Fibroblast of skin of right quadriceps (primary cell): ENCODE measurements at places on chromosomes 11 and 22.

DNA sequence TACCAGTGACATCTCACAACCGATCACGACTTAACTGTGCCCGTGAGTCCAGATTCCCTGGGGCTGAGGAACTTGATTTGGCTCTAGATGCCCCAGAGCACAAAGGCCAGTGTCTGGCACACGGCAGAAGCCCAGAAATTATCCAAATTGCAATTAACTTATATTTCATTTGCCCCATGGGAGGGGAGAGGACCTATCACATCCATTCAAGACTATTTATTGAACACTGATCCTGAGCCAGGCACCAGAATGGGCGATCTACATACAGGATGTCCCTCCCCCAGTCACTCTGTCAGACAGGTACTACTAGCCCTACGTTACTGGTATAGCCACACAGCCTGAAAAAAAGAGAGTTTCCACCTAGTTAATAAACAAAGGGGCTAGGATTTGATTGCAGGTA lies 5.1 kb downstream of the DNAL4 start:
- DNase-seq, result no peak

DNA sequence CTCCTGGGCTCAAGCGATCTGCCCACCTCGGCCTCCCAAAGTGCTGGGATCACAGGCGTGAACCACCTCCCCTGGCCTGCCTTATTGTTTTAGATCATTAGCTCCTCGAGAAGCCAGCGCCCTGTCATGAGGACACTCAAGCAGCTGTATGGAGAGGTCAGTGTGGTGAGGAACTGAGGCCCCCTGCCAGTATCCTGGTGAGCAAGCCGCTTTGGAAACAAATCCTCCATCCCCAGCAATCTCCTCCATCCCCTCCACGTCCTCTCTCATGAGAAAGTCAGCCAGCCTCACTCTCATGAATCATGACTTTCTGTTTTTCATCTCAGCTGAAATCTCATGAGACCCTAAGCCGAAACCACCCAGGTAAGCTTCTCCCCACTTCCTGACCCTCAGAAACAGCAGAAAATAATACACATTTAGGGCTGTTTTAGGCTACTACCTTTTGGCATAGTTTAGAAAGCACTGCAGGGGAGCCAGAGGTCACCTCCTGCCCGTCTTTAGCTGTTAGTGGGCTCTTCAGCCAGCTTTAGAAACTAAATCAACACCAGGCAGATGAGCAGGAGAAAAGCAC lies 56.0 kb downstream of the CTTN start:
- DNase-seq, result no peak

- no peak for DNase-seq
Measured at GRCh38 chr11:75276686-75277085, 36.1 kb downstream of the TPBGL start.

DNA sequence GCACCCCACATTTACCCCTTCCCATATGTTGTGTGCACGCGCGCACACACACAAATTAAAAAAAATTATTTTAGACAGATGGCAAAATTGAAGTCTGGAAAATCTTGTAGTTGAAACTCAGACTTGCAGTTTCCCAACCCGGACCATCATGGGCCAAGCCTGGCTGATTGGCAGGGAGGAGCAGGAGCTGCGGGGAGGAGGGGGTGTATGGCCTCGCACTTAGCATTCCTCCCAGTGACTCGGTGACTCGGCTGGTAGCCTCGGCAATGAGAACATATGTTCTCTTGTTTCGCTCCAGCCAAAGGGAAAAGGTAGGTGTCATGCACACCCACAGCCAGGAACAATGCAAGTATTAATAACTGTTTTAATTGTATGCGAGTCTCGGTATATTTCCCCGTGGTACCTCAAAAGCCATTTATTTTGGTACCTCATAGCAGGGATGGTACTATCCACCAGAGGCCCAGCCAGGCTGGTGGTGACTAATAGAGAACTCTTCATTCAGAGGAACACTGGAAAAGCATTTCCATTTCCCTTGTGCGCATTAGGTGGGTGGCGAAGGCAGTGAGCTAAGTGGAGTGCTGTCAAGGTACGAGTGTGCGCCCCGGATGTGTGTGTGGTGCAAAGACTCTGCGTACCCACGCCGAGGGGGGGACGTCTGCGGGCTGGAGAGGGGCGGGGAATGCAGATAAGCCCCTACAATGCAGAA lies 92.5 kb downstream of the DSCAML1 start:
- DNase-seq, result no peak

- peak; percentile 20 for DNase-seq
Measured at GRCh38 chr11:119783466-119784400, 54.7 kb upstream of the NECTIN1 start.

- no peak for DNase-seq
Measured at GRCh38 chr11:85869781-85870180, 14.6 kb downstream of the CCDC83 start.

- DNase-seq, result no peak
Measured at GRCh38 chr11:130830566-130830965, 85.7 kb downstream of the SNX19 start.

- peak; percentile 58 for DNase-seq
Measured at GRCh38 chr11:42315267-42315666, 855.8 kb upstream of the LRRC4C start.

GRCh38 chr11:116224154-116224888 lies 548.5 kb downstream of the BUD13 start:
- peak; percentile 22 for DNase-seq

DNA sequence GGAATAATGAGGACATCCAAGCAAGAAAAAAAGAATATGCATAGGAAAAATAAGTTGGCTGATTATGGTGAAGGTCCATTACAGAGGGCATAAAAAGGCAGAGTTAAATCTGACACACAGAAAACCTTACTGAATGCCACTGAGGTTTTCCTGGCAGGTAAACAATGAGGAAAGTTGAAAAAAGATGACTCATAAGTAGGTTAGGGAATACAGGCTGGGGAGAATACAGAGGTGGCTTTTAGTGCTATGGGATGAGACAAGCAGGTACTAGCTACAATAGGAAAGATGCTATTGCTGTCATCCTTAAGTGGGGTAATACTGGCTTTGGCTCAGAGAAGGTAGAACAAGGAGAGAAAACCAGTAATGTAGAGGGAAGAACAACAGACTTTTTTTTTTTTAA lies 44.7 kb downstream of the CSTF3 start:
- no peak for DNase-seq

- no peak for DNase-seq
Measured at GRCh38 chr11:117668321-117668751, 128.7 kb downstream of the DSCAML1 start.

DNA sequence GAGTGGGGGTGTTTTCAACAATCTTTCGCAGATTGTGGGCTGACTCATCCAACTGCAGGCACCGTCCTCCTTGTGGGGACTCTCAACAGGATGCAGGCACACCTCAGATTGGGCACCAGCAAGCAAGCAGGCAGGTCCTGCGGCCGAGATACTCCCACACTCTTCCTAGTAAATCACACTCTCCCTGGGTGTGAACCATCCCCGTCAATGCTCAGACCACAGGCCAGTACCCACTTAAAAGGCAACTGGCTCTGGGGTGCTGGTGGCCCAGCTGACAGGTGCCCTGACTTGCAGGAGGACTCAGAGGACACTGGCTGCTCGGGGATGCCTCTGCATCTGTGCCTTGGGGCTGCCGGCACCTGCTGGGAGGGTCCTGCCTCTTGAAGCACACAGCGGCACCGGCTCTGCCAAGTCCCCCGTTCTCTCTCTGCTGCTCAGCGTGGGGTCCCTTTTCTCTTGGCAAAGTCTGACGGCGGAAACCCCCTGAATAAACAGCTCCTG lies 282.5 kb downstream of the CTTN start:
- no peak for DNase-seq

GRCh38 chr11:100866453-100866852 lies 179.4 kb downstream of the ARHGAP42 start:
- no peak for DNase-seq

- no peak for DNase-seq
Measured at GRCh38 chr11:105033781-105034180, 1.2 kb downstream of the CASP1 start.

DNA sequence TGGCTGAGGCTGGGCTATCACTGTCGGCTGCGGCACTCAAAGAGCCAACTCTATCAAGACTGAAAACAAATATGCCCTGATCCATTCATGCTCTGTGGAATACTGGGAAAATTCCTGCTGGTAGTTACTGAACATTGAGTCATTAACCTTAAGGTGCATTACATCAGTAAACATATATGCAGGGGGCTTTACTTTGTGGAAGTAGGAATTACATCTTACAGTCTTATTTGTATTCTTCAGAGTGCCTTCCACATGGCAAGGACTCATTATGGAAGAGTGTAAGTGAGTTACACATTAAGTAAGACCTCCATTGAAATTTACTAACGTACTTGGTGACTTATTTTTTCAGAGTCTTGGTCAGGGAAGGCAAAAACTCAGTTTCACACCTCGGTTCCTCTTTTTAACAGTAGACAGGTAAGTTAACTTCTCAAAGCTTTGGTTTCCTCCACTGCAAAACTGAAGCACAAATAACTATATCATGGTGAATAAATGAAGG lies 4.5 kb downstream of the OR5B21 start:
- DNase-seq, result peak; percentile 7

- no peak for DNase-seq
Measured at GRCh38 chr11:34650528-34650927, 29.6 kb downstream of the EHF start.

- DNase-seq, result peak; percentile 96
Measured at GRCh38 chr11:128814856-128815705, 52.0 kb downstream of the KCNJ1 start.

DNA sequence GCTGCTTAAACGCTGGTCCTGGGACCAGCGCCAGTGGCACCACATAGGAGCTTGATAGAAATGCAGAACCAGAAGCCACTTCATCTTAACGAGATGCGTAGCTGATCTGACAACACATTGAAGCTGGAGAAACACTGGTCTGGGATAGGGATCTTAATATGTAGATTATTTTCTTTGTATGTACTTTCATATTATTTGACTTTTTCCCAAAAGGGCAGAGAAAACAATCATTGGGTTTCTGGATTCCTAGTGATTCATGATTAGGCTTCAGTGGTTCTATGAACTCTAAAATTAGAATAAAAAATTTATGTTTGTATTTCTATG lies 12.3 kb downstream of the MPEG1 start:
- DNase-seq, result peak; percentile 35

DNA sequence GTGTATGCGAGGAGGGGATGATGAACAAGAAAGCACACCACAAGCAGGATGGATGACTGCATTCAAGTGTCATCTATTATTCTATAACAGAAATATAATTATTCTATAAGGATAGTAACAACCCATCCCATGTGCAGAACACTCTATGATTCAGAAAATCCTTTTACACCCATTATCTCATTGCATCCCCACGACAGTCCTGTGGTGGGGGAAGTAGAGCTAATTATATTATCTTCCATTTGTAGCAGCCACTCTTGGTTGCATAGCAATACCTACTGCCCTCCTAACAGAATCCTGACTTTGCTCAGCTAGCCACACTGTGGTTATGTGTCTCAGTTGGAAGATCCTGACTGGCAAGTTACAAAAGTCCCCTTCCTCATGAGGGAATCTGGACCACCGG lies 406.5 kb upstream of the NARS2 start:
- no peak for DNase-seq

GRCh38 chr22:21444701-21445436 lies 22.3 kb upstream of the TMEM191C start:
- DNase-seq, result no peak

GRCh38 chr11:79852176-79852575 lies 411.3 kb upstream of the TENM4 start:
- DNase-seq, result no peak

- no peak for DNase-seq
Measured at GRCh38 chr22:26245001-26245400, 75.7 kb downstream of the SEZ6L start.

DNA sequence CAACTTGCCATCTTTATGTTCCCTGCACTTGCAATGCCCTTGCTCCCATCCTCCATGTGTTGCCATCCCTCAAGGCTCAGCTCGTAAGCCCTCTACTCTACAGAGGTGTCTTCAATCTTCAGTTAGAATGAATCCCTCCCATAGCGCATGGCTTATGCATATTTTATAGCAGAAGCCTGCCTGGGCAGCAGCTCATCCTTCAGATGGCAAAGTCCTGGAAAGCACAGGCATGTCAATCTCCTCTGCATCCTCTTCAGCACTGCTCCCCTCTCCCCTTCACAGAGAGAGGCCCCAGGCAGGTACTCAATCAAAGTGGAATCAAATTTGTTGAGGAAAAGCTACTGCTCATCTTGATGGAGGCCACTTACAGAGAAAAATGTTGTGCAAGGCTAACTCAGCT lies 31.1 kb upstream of the ABCC8 start:
- no peak for DNase-seq

- DNase-seq, result peak; percentile 51
Measured at GRCh38 chr22:37607010-37607934, 1.4 kb upstream of the GGA1 start.

DNA sequence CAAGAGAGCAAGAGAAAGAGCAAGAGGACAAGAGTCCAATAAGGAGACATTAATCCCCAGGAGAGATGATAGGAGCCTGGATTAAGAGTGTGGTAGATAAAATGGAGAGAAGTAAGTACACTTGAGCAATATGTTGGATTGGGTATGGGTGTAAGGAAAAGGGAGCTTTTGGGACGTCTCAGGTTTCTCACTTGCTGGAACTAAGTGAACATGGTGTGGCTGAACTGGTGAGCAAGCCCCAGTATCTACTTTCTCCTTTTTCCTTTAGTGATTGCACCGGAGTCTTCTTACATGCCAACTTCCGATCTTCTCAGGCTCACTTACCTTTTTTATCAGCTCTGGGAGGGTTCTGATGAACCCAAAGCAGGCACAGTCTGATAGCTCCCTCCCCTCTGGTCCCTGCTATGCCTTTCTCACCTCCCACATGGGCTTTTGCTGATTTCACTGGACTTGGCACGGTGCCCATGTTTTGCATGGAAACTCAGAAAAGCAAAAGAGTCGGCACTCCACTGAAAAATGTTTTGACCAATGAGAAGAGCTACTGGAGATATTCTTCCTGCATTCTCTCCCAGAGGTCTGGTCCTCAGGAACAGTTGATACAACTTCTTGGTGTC lies 14.5 kb upstream of the APLNR start:
- DNase-seq, result peak; percentile 33

GRCh38 chr11:4748438-4748837 lies 21.3 kb downstream of the OR51F1 start:
- no peak for DNase-seq

GRCh38 chr11:86209806-86210657 lies 34.5 kb upstream of the EED start:
- DNase-seq, result no peak

GRCh38 chr11:84800755-84801346 lies 826.3 kb downstream of the DLG2 start:
- peak; percentile 49 for DNase-seq

DNA sequence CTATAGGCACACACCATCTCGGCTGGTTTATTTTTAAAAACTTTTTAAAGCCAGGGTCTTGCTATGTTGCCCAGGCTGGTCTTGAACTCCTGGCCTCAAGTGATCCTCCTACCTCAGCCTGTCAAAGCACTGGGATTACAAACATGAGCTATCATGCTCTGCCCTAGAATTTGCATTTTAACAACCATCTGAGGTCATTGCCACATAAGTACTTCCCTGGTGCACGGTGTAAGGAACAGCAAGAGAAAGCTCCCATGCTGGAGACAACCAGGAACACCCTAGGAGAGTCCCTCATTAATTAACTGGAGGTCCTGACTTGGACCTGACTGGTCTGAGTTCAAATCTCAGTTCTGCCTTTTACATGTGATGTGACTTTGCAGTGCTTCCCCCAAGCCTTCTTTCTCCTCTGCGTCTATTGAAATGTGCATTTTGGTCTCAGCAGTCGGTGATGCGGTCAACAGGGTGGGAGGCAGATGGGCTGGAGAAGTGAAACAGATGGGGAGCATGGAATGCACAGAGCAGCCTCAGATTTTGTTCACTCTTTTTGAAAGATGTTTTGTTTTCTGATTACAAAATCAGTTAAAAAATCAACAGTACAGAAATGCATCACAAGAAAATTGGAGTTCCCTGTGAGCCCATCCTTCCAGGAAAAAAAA lies 146.5 kb downstream of the MYO18B start:
- no peak for DNase-seq

- DNase-seq, result peak; percentile 63
Measured at GRCh38 chr22:37187552-37187890, 526 bp downstream of the C1QTNF6 start.
